ENCODE measurements at places on chromosomes 4 and X. TPM values are rescaled to one million over a fixed set of nuclear protein-coding genes. Genes with fewer than 3 reads are reported as not detected.
A peak's percentile ranks its signal among the peaks of the same experiment; 100 is the strongest.

APEX2 gene
- polyA plus RNA-seq, result 6.6 TPM

- H3K27me3 ChIP-seq, result no peaks in the 10 kb centered on the region
- H3K36me3 ChIP-seq, result no peaks in the 10 kb centered on the region
- H3K4me3 ChIP-seq, result no peak overlapping the region
- no peak for DNase-seq
Measured at GRCh38 chrX:153608376-153608775, 9.4 kb upstream of the CCNQ start.

GRCh38 chr4:16225167-16225862 is 956 bp downstream of the TAPT1 start:
- H3K27ac ChIP-seq, result peak overlapping the region; percentile 98

- DNase-seq, result no peak
- no peaks in the 10 kb centered on the region for H3K27me3 ChIP-seq
- no peak overlapping the region for H3K27ac ChIP-seq
- peaks cover 2% of the 10 kb centered on the region for H3K4me1 ChIP-seq
- peak overlapping the region; percentile 99 for H3K4me3 ChIP-seq
Measured at GRCh38 chr4:168630445-168631187, 133.8 kb downstream of the PALLD start.

DNA sequence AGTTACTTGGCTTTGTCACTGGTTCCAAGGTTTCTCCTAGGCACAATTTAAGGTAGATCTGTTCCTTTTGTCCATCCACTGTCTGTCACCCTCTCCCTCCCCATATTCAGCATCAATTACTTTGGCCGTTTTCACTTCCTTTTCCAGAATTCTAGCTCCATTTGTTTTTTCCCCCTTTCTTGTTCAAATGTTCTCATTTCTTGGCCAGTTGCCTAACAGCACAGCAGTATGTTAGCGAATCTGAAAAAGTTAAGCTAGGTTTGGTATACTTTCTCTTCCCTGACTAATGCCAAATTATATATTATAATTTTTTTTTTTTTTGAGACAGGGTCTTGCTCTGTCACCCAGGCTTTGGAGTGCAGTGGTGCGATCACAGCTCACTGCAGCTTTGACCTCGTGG is 409.1 kb upstream of the TEX13C start:
- no peak overlapping the region for H3K4me3 ChIP-seq
- no peak for DNase-seq
- H3K4me1 ChIP-seq, result no peaks in the 10 kb centered on the region

F11 gene
- polyA plus RNA-seq, result 0.20 TPM

DNA sequence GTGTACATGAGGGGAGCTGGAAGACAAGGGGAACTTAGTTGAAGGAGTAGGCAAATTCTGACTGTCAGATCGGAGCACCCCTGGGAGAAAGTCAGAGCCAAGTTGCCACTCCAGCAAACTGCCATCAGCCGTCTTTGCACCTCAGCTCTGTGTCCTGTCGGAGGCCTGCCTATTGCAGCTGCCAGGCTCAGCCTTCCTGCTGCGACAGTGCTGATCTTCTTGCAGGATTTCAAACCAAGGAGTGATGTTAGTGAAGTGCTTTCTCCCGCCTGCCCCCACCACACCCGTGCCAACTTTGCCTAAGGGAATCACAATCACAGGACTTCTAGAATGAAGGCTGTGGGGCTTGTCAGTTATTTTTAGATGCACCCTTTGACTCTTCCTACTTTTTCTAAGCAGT is 185.3 kb downstream of the KIT start:
- DNase-seq, result no peak
- no peaks in the 10 kb centered on the region for H3K4me1 ChIP-seq
- H3K4me3 ChIP-seq, result no peak overlapping the region
- H3K36me3 ChIP-seq, result no peaks in the 10 kb centered on the region

GRCh38 chr4:40000711-40001110 is 23.0 kb upstream of the PDS5A start:
- H3K4me3 ChIP-seq, result no peak overlapping the region
- no peak overlapping the region for H3K27ac ChIP-seq
- DNase-seq, result no peak
- H3K27me3 ChIP-seq, result no peaks in the 10 kb centered on the region
- H3K4me1 ChIP-seq, result no peaks in the 10 kb centered on the region

DNA sequence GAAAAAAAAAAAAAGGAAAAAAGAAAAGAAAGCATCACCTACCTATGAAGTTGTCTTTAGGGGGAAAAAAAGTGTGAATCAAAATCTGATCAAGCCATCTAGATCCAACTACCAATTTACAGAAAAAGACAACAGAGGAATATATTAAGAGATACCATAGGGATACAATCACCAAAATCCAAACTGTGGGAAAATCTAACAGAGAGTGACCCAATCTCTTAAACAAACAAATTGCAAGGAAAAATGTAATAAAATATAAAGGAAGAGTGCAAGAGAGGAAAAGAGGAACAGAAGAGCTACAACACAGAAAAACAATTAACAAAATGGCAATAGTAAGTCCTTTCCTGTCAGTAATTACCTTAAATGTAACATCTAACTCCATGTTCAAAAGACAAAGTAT is 19.0 kb downstream of the THOC2 start:
- H3K36me3 ChIP-seq, result no peaks in the 10 kb centered on the region
- no peaks in the 10 kb centered on the region for H3K4me1 ChIP-seq
- H3K4me3 ChIP-seq, result no peak overlapping the region
- H3K27me3 ChIP-seq, result no peaks in the 10 kb centered on the region
- no peak for DNase-seq
- H3K27ac ChIP-seq, result no peak overlapping the region

DNA sequence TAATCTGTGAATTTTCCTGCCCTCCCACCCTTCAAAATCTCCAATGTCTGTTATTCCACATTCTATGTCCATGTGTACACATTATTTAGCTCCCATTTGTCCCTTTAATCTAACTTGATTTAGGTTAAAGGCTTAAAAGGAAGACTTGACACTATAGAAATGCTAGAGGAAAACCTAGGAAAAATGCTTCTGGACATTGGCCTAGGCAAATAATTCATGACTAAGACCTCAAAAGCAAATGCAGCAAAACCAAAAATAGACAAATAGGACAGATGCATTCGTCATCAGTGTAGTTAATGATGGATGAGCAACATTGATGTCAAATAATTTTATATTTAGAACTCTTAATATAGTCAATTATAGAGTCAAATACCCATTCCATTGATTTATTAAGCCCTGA is 36.9 kb downstream of the INTU start:
- no peaks in the 10 kb centered on the region for H3K4me1 ChIP-seq
- H3K27me3 ChIP-seq, result no peaks in the 10 kb centered on the region
- H3K4me3 ChIP-seq, result no peak overlapping the region
- H3K27ac ChIP-seq, result no peak overlapping the region

MAGEE2 gene
- not detected for polyA plus RNA-seq

GRCh38 chr4:129323658-129324057 is 227.7 kb downstream of the C4orf33 start:
- no peak overlapping the region for H3K4me3 ChIP-seq
- H3K4me1 ChIP-seq, result no peaks in the 10 kb centered on the region
- H3K27ac ChIP-seq, result no peak overlapping the region
- no peaks in the 10 kb centered on the region for H3K27me3 ChIP-seq

AMBN gene
- polyA plus RNA-seq, result not detected

DNA sequence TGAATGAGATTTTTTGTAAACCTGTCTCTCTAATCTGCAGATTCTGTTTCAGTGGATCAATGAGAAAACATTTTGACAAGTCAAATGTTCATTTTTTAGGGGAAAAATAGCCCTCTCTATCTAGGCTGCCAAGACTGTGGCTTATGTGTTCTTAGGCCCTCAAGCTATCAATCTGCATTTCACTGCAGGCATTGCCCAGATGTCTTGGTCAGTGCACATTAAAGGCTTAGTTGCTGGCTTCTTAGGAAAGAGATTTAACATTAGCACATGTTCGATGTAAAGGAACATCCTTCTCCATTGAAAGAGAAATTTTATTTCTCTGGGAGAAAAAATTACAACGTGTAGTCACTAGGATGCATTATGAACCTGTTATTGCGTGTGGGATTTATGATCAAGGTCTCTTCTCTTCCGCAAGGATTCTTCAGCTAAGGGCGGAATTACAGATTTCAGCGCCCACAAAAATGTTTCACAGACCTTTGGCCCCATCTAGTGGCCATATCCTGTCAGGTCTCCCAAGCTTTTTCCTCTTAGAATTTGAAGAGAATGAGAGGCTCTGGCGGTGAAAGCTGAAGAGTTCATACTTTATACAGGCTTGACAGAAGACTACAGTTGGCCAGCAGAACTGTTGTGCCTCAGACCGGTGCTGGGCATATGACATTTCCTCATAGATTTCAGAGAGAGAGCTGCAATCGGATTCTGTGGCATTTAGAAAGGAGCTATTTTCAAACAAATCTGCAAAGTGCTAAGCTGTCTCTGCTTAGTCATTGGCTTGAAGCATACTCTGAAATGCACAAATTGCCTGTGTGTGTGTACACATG is 144.6 kb upstream of the NOCT start:
- no peak for DNase-seq
- no peaks in the 10 kb centered on the region for H3K4me1 ChIP-seq
- no peak overlapping the region for H3K4me3 ChIP-seq
- H3K36me3 ChIP-seq, result no peaks in the 10 kb centered on the region
- H3K27me3 ChIP-seq, result no peaks in the 10 kb centered on the region

DNA sequence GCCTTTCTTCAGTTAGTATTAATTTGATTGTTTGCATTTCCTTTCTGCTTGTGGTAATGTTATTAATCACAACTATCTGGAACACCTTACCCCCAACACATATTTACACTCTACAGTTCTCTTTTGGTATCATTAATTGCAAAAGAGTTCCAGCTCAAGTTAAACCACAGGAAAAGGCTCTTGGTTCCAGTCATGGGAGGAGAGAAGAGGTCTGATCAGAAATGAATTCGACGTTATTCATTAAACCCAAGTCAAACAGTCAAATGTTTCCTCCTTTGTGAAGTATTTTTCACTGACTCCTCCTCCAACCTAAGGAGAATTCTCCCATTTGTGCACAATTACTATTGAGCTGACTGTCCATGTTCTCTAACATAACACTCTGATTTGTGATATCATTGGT is 91.4 kb downstream of the SLC39A8 start:
- no peak overlapping the region for H3K27ac ChIP-seq
- DNase-seq, result no peak
- H3K27me3 ChIP-seq, result no peaks in the 10 kb centered on the region
- H3K4me1 ChIP-seq, result no peaks in the 10 kb centered on the region
- H3K36me3 ChIP-seq, result no peaks in the 10 kb centered on the region

DNA sequence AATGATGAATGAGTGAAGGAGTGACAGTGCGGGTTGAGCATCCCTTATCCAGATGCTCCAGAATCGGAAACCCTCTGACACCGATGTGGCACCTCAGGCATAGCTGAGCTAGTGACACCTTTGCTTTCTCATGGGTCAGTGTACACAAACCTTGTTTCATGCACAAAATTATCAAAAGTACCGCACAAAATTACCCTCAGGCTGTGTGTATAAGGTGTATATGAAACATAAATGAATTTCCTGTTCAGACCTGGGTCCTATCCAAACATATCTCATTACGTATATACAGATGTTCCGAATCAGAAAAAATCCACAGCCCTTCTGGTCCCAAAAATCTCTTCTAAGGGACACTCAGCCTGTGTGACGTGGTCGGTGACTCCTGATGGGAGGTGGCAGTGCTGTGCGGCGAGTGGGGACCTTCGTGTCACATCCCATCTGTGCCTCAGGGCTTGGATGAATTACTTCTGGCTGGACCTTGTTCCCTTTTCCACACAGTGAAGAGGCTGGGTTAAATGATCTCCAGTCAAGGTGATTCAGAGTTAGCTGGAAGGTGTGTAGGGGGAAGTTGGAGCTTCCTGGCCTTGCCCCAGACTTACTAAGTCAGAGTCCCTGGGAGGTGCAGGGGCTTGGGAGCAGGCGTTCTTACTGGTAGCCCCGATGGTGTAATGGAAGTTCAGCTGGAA is 18.8 kb downstream of the RGS12 start:
- H3K4me1 ChIP-seq, result no peaks in the 10 kb centered on the region
- H3K27me3 ChIP-seq, result no peaks in the 10 kb centered on the region
- H3K4me3 ChIP-seq, result no peak overlapping the region
- no peak overlapping the region for H3K27ac ChIP-seq

DNA sequence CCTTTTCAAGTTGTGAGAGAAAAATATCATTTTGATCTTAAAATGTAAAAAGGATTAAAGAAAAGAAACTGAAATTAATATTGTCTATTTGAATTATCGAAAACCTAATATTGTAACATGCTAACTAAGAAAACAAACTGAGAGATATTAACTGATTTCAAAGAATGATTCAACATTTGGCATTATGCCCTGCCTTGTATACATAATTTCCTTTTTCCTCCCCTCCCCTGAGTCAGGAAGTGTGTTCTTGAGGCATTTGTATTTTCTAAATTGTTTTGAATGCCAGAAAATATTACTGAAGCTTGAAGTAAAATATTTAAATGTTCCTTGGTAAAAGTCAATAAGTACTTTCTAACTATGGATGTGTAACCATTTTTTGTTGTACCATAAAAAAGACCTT is 49.4 kb downstream of the RPS6KA3 start:
- H3K27ac ChIP-seq, result no peak overlapping the region
- no peaks in the 10 kb centered on the region for H3K27me3 ChIP-seq
- no peak overlapping the region for H3K4me3 ChIP-seq
- no peaks in the 10 kb centered on the region for H3K36me3 ChIP-seq
- DNase-seq, result no peak

P2RY4 gene
- polyA plus RNA-seq, result not detected

- H3K4me1 ChIP-seq, result no peaks in the 10 kb centered on the region
- no peaks in the 10 kb centered on the region for H3K27me3 ChIP-seq
- no peak for DNase-seq
- H3K27ac ChIP-seq, result no peak overlapping the region
- no peak overlapping the region for H3K4me3 ChIP-seq
Measured at GRCh38 chrX:7106649-7107048, 40.9 kb upstream of the STS start.
